NCI-H748 treated with DMSO at 0.1 percent for 48 hours (cell line): ENCODE measurements at places on chromosomes 13 and 19.

DNA sequence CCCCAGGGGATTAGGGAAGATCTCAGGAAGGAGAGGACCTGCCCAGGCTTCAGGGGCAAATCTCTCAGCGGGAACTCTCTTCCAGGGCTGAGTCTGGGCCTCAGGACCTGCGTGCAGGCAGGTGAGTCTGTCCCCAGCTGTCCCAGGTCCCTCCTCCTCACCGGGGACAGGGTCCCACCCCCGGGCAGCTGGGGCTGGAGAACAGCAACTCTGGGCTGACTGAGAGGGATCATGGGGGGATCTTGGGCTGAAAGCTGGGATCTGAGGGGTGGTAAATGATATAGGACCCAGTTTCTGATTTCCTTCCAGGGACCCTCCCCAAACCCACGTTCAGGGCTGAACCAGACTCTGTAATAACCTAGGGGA is 14.3 kb downstream of the LILRA1 start:
- no peak for DNase-seq

DNA sequence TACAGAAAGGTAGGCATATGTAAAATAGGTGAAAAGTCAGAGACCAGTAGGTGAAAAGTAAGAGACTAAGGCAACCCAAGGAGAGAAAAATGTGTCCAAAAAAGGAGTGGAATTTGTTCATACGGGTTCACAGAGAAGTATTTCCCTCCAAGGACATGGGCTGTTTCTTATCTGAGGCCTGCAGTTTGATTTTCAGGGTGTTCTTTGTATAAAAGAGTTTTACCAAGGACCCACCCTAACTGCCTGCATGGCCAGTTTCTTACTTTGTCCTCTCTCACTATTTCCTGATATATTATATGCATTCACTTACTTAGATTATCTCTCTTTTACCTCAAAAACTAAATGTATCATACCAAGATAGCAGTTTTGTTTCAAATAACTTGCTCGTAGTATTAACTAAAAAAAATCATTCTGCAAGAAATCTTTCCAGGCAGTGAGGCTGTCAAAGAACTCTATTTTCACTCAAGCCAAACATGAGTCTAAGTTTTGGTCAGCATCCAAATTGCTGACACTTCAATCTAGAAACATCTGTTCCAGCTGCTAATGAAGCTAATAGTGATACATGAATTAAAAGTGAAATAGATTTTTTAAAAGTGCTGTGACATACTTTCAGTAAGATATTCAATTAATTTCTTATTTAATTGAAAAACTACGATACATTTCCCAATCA is 141.4 kb upstream of the SGCG start:
- no peak for DNase-seq

DNA sequence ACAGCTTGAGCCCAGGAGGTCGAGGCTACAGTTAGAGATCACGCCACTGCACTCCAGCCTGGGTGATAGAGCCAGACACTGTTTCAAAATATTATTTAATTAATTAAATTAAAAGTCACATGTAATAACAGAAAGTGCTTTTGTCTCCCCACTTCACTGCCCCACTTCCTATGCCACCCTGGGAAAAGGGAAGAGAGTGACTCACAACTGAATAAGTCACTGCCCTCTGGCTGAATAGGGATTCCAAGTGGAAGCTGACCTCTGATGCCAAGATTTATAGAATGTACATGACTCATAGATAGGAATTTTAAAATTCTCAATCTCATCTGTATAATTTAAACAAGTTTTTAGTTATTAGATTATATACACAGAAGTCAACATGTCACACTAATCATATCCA is 22.2 kb upstream of the ERVV-1 start:
- DNase-seq: no peak

GRCh38 chr19:13163609-13164342 is 13.6 kb downstream of the IER2 start:
- DNase-seq: no peak

DNA sequence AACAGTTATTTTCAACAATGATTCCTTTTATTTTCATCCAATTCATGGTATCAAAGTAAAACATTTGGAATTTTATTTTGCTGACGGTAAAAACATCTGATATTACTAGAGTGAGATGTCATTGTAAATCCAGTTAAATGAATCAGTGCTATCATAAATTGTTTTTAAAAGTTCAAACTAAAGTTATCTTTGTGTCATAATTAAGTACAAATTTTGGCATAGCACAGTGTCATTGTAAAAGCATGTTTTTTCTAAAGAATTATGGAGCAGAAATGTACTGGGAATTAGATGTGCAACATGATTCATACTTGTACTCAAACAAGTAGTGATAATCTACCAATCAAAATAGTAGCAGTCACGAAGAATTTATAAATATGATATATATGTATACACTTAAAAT is 92.8 kb downstream of the FAM216B start:
- DNase-seq: no peak

- DNase-seq: no peak
Measured at GRCh38 chr19:28404472-28404871, 808.5 kb downstream of the UQCRFS1 start.

GRCh38 chr19:30105727-30106126 is 163.7 kb downstream of the URI1 start:
- no peak for DNase-seq
